ENCODE measurements at places on chromosomes 1 and 21.

GRCh38 chr1:192884241-192884640, 75.4 kb downstream of the RGS2 start:
- no peak for DNase-seq

GRCh38 chr1:19164274-19165015, 45.6 kb downstream of the UBR4 start:
- DNase-seq, result no peak

DNA sequence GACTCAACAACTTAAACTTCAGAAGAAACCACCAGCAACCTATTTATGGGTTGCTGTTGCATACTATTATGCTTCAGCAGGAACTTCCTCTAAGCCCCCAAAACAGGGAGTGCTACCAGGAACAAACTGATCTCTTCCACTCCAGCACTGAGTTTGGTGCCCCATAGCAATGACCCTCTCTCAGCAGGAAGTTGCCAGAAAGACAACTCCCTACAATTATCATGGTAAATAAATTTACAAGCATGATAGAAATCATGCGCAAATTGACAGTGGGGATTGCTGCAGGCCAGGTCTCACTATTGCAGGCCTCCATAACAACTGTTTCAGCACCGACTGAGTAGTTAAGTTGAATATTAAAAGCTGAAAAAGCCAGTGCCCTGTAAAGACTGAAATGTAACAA, 180.6 kb downstream of the PLA2G4A start:
- DNase-seq, result no peak

- DNase-seq, result no peak
Measured at GRCh38 chr21:46097336-46098293, at the start of gene COL6A2. TSS of gene COL6A2 (plus strand) at chr21:46098112.

GRCh38 chr1:4528590-4528989, 125.8 kb upstream of the AJAP1 start:
- no peak for DNase-seq

DNA sequence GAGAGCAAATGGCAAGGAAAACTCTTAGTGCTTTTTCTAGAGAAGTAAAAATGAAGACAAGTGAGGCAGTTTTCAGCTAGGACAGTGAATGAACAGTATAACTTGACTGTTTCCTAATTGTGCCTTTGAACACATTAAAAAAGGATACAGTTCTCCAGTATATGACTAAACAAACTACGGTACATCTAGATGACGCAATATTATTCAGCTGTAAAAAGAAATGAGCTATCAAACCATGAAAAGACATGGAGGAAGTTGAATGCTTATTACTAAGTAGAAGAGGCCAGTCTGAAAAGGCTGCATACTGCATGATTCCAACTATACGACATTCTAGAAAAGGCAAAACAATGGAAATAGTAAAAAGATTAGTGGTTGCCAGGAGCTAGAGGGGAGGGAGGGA, 206.3 kb downstream of the SIPA1L2 start:
- no peak for DNase-seq

DNA sequence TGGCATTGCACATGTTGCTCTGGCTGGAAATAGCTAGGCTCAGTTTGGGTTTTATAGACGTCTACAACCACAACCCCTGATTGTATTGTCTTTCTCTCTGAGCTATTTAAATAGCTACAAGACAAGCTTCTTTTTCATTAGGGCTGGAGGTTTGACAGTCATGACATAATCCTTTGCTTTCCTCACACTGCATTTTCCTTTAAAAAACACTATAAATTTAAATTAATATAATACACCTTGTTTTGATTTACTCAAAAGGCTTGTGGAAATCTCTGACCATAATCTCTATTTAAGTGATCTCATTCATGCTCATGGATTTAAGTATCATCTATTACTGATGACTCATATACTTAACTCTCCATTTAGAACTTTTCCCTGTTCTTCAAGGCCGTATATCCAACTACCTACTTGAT, 50.4 kb upstream of the PTGFR start:
- DNase-seq, result no peak

GRCh38 chr1:45205011-45205909, 1.1 kb downstream of the ZSWIM5 start:
- DNase-seq, result peak; percentile 31

DNA sequence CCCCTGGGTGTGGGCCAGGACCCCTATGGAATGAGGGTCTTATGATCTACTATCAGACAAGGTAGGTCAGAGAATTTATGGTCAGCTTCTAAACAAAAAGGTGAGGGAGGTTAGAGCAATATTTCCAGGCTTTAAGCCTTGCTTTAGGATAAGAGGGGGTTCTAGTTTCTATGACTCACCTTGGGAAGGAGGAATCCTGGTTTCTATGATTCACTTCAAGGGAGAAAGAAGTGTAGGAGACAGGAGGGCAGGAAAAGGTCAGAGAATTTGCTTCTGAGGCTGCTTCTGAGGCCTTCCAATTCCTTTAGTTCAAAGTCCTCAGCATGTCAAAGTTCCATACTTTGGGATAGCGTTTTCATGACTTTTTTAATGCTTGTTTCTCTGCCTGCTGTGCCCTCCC, 35.2 kb downstream of the RGL1 start:
- DNase-seq, result no peak

GRCh38 chr1:106817575-106817974, 238.9 kb upstream of the PRMT6 start:
- DNase-seq, result no peak

GRCh38 chr1:201088901-201089525, 23.2 kb downstream of the CACNA1S start:
- no peak for DNase-seq

DNA sequence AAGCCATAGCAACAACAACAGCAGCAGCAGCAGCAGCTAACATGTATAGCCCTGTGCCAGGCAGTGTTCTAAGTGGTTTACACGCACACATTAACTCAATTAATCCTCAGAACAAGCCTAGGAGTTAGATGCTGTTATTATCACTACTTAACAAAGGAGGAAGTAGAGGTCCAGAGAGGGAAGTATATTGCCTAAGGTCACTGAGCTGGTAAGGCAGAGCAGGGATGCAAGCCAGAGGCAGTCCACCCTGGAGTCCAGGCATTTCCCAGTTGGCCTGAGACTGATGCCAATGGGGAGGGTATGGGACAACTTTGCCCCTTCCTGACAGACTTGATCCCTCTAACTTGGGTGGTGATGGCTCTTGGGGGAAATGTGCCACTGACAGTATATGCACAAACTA, 6.8 kb downstream of the CDC14A start:
- no peak for DNase-seq

DNA sequence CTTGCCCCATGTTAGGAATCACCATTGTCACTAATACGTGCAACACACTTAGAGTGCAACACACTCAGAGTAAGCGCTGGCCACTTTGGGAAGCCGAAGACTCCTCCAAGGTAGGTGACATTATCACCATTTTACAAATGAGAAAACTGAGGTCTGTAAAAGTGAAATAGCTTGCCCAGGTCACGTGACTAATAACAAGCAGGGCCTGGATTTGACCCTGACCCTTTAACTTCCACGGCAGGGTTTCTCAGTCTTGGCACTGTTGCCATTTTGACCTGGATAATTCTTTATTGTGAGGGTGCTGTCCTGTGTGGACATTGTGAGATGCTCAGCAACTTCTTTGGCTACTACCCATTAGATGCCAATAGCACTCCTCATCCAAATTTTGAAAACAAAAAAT, 7.8 kb upstream of the GPR88 start:
- no peak for DNase-seq

- DNase-seq, result no peak
Measured at GRCh38 chr1:20848162-20848561, 61.1 kb upstream of the HP1BP3 start.

DNA sequence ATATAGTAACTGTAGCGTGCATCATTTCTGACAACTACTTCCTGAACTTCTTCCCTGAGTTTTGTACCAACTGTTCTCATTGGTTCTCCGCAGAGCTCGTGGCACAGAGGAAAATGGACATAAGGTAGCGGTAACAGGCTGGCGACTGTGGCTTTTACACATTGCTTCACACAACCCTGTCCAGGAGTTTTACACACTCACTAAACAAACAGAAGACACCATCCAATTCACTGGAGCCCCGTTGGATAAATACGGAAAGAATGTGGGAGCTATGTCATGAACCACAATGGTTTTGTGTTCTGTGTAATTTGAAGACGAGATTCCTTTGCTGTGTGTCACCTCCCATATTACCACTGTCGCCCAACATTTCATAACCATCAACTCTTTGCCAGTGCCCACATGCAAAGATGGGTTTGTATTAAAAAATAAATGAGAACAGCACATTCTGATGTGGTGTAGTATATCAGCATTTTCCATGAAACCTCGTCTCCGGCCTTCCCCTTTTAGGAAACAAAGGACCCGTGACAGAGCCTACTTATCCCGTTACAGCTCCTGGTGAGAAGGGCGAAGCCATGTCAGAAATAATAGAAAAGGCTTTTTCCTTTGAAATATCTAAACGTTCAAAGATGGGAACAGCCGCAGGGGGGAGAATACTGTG, 47.4 kb upstream of the ENAH start:
- DNase-seq, result no peak

DNA sequence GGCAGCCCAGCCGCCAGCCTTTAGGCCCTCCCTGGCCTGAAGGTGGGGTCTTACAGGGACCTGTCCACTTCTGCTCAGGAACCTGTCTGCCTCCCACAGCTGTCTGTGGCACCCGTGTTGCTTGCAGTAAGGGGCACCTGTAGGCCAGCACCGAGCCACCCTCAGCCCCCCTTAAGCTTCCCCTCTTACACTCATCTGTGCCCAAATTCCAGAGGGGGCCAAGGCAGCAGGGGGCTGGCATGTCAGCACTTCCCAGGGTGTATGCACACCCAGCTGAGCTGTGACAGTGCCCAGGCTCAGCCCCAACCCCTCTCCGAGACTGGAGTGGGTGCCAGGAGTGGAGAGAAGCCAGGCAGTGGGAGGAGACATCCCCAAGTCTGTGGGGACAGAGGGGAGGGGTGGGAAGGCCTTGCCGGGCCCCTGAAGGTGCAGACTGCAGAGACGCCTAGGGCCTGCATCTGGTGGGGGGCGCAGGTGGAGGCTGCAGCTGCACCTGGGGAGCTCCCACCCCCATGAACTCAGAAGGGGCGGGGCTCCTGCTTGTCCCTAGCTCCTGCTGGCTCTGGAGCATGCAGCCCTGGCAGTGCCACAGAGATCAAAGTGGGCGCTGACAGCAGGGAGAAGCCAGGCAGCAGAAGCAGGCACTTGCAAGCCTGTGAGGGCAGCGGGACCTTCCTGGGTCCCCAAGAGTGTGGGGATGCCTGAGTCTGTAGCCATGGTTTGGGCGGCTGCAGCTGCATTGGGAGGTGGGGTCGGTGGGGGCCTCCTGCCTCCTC, 5.4 kb upstream of the SLC2A7 start:
- DNase-seq, result no peak

DNA sequence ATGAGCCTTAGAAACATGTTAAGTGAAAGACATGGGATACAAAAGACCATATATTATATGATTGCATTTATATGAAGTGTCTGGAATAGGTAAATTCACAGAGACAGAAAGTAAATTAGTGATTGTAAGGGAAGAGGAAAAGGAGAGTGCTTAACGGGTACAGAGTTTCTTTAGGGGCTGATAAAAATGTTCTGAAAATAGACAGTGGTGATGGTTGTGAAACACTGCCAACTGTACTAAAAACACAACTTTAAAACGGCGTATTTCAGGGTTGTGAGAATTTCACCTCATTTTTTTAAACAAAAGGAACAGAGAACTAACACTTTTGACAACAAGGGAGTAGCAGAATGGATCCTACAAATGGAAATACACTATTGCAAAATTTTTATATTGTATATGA, 13.4 kb downstream of the COP1 start:
- DNase-seq, result no peak

GRCh38 chr21:34936371-34936789, 112.7 kb downstream of the RUNX1 start:
- DNase-seq, result no peak

- no peak for DNase-seq
Measured at GRCh38 chr1:218568962-218569550, 223.9 kb downstream of the TGFB2 start.

DNA sequence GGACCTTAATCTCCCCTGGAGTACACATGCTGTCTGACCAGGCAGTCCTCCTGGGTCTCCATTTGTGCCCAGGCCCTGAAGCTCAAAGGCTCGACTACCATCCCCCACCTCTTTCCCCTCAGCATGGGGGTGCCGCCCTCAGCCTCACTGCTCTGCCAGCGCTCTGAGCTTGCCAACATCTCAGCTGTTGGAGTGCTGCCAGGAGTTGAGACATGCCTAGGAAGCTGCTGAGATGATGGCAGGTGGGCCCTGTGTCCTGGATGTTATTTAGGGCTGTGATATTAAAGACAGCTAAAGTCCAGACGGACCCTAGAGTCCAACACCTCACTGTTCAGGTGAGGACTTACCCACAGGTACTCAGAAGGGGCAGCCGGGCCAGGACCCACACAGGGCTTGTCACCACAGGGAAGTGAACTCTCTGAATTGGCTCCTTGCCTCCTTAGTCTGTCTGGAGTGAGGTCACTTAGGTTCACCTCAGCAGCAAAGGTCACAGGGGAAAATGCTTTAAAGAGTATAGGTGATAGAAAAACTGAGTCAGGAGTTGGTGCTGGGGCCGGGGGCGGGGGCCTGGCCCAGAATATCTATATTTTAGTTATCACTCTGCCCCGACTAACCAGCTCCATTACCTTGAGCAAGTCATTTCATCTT, 19.7 kb upstream of the KCNC4 start:
- DNase-seq, result no peak

DNA sequence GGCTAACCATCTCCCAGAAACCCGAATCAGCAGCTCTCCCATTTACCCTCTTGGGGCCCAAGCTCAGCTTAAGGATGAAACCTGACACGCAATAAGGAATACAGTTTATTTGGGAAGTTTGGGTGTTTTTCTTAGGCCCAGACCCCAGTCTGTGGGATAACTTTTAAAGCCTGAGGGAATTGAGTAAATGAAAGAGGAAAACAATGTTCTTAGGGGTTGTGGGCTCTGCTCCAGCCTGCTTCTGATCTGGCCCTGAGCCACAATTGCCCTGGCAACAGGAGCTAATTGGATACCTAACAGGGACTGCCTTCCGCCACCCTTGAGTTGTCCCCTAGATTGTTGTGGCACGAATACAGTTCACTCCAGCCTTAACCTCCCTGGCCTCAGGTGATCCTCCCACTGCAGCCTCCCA, 20.1 kb downstream of the DYRK3 start:
- no peak for DNase-seq

GRCh38 chr1:113756461-113756860, 2.8 kb downstream of the PHTF1 start:
- no peak for DNase-seq

DNA sequence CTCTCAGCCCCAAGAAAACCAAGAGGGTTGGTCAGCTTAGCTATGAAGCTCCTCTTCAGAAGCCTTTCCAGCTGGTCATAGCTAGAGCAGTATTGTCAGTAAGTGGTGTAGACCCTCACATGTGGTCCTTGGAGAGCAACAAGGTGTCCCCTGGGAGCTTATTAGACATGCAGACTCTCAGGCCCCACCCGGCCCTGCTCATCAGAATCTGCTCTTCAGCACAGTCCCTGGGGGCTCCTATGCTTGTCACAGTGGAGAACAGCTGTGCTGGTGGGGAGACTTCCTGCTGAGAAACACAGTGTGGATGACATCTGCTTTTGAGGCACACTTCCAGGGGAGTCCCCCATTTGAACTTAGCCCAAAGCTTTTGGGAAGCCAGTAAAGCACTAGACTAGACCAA, 21.9 kb upstream of the NEK2 start:
- DNase-seq, result no peak

- no peak for DNase-seq
Measured at GRCh38 chr1:33727310-33727709, 136.6 kb upstream of the HMGB4 start.
